ENCODE measurements at places on chromosomes 7 and 10.

- no peak for DNase-seq
Measured at GRCh38 chr7:30755384-30756154, 3.6 kb downstream of the INMT start.

- peak; percentile 29 for DNase-seq
Measured at GRCh38 chr7:90625562-90625961, 29.4 kb downstream of the CDK14 start.

- DNase-seq, result no peak
Measured at GRCh38 chr10:124104011-124104627, 10.7 kb upstream of the CHST15 start.

DNA sequence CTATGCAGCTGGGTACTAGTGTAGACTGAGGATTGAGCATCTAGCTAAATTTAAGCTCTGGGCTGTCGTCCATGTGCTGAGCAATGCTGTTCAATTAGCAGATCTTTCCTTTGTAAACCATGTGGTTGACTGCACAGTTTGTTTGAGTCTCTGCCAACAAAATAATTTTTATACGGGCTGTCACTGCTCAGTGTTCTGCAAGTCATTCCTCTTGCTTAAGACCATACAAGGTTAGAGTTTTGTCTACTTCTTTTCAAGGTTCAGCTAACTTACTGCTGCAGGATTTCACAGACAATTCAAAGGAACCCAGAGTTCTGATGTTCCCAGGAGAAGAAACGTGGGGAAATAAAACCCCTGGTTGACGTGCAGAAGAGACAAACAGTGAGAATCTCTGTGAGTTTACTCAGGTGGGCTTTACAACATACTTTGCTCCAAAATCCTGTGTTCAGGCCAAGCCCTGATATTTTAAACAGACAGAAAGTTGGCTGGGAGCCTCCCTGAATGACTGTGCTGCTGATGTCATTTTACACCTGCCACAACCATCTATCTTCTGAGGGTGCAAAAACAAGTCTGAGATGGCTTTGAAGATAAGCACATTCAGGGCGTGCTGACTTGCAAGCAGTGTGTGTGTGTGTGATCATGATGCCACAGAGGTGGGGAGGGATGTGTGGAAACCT is 177.1 kb upstream of the SVIL start:
- DNase-seq, result peak; percentile 84

- no peak for DNase-seq
Measured at GRCh38 chr10:5546891-5547680, 22.3 kb downstream of the CALML3 start.

GRCh38 chr10:60951272-60951724 is 7.3 kb upstream of the RHOBTB1 start:
- no peak for DNase-seq

GRCh38 chr10:98320486-98321185 is 52.6 kb upstream of the LOXL4 start:
- no peak for DNase-seq

GRCh38 chr10:74055383-74056049 is 57.6 kb downstream of the VCL start:
- DNase-seq, result no peak

GRCh38 chr10:43861966-43862751 is 213.5 kb upstream of the ZNF32 start:
- DNase-seq, result no peak

DNA sequence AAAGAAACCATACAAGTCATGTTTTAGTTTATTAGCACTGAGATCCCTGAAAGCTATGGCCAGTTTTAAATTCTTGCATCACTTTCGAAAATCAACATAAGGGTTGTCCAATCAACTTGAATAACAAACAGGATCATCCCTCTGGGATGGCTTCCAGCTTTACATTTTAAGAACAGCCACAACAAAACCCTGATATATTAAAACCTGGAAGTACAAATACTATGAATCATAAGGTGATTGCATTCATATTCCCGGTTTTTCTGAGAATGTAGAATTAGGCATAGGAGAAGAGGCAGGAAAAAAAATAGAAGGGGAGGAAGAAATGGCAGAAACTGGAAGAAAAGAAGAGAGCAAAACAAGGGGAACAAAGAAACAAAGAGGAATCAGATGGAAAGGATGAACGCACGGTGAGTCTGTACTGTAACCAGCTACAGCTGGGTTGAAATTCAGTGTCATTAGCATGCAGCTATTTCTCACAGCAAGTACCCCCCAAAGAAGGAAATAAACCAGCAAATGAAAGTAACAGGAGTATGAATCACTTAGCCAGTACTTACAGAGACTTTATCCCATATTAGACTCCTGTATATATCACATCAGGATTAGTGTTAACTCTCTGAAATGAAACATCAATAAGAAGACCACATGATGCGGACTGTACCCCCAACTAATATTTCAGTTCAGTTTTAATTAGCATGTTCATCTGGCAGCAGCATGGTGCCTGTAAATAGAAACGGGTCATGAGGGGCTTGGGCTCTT is 301.3 kb downstream of the RNLS start:
- DNase-seq, result no peak

- DNase-seq, result no peak
Measured at GRCh38 chr7:28446131-28446530, 33.8 kb downstream of the CREB5 start.

DNA sequence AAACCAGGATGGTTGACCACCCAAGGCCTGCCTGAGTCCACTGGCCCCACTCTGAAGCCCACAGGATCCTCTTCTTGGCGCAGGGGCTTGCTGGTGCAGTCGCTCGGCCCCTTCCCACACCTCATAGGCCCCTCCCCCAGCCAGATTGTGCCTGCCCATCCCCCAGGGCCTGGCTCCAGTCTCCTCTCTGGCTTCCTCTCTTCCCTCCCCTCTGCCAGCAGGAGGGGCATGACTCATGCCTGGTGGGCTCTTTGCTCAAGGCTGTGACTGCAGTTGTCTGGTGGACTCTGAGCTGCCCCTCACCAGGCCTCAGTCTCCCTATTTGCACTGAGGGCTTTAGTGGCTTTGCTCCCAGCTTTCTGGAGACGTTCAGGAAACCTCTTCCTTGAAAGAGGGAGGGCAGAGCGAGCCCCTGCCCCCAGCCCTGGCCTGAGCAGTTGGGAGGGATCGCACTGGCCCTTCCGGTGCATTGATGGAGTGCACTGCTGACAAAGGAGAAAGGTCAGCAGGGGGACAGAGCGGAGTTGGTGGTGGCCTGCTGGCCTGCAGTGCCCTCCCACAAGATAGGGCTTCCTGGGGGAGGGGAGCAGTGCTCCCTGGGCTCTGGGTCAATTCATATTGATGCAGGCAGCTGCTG is 60.7 kb downstream of the ZMIZ1 start:
- DNase-seq, result peak; percentile 67
